T-helper 17 cell (primary cell): ENCODE measurements at places on chromosomes 5 and 9.

GRCh38 chr5:169429044-169429443 is 128.1 kb upstream of the SLIT3 start:
- no peak for DNase-seq

DNA sequence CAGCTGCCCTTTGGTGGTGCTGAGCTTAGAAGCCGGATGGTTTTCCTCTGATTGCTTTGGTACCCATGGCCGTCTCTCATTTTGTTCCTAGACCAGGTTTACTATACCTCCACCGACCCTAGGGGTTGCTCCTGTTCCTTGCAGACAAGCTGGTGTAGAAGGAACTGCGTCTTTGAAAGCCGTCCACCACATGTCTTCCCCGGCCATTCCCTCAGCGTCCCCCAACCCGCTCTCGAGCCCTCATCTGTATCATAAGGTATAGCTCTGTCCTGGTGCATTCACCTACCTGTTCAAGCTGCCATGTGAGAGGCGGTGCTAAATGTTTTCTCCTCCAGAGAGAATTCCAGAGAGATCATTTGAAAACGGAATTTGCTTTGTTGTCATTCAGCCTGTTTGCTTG is 39.5 kb downstream of the TENT4A start:
- DNase-seq = no peak

DNA sequence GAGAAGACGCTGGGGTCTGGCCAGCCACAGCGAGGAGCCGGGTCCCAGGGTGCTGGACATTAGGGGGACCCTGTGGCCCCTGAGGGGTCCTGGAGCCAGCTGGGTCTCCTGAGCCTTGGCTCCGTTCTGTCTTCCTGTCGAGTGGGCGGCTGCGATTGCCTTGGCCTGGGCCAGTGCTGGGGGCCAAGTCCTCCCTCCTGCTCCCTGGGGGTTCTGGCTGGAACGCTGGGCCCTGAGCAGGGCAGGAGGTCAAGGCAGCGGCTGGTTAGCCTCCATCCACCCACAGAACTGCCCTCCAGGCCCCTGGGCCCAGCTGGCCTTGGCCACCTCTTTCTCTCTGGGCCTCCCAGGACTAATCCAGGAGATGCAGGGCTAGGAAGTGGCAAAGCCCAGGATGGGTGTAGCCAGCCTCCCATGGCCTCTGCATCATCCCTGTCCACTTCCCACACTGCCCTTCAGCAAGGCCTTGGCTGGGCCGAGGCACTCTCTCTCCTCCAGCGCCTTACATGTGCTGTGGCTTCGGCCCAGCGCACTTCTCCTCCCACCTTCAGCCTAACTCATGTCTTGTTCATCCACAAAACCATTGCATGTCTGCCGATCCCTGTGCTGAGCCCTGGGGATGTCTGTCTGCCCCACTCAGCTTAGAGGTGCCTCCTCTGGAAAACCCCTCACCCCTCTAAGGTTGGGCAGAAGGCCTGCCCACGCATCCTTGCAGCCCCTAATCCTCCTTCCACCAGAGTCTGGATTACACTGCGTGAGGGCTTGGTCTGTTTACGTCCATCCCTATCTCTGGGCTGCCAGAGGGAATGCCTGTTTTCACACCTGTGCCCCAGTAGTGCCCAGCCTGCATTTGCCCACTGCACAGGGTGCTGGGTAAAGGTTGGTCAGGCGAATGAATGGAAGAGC is 5.0 kb downstream of the LAMC3 start:
- no peak for DNase-seq

GRCh38 chr5:157659868-157660660 is 7.8 kb upstream of the SOX30 start:
- DNase-seq = no peak

DNA sequence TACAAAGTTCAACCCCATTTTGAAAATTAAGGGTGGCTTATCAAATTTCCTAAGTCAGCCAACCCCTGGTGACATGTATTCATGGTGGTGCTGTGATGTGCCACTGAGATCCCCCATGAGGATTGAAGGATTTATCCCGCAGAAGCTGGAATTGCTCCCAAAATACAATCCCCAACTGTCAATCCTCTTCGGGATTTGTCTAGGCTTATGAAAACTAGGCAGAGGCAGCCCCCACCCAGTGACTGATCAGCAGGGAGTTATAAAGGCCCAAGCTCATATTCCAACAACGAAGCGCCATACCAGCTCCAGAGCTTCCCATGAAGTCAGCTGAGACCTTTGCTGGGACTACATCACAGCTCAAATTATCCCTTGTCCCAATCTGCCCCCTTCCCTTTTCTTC is 316.0 kb downstream of the ENC1 start:
- DNase-seq = no peak

DNA sequence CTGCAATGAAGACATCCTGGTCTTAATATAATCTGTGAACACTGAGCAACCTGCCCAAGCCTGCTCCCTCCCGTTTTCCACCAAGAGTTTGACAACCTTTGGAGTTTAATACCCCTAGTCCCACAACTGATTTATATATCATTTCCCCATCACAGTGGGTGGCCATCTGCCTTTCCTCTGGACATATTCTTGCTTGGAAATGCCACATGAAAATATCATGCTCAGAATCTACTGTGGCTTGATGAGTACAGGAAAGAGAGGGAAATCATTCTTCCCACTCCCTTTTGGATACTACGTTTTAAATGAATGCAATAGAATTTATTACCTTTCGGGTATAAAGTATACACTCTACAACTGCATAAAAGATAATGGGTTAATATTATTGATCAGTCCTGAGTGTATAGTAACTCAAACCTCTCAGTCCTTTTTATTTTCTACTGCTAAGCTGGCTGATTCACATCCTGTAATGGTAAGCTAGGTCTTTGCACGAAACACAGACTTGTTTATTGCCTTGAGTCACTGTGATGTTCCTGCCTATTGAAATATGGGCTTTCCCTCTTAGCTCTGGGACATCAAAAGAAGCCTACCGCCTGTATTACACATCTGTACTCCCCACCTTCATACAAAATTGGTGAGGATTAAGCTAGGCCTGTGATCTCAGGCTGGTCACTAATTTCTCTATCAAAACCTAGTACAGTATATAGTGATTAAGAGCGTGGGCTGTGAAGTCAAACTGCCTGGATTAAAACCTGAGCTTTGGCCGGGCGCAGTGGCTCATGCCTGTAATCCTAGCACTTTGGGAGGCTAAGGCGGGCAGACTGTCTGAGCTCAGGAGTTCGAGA is 67.6 kb upstream of the NR5A1 start:
- DNase-seq = no peak

GRCh38 chr9:98201102-98201501 is 8.7 kb upstream of the CORO2A start:
- DNase-seq = no peak

DNA sequence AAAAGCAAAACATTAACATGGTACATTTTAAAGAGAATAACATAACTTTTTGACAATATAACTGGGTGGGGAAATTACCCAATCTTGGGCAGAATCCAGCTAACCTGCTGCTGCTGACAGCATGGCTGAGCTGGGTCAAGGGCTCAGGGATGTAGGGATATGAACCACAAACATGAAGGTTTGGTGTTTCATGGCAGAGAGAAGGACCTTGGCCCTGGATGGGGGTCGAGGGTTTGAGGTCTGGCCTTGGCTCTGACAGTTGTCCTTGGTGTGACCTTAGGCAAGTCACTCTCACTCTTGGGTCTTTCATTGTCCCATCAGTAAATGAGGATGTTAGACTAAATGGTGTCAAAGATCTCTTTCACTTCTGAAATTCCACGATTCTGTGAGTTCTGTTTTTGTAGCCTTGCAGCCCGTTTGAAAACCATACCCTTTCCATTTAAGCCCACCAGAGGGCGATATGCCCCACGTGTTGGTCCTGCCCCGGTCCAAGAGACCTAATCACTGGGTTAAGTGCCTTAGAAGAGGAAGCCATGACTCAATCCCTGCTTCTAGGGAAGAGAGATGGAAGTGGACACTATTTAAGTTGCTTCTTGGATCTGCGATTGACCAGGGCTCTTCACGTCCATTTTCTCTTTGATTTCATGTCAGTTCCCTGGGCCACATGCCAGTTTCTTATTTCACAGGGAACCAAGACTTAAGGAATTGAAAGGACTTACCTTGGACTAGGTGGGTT is 56.8 kb upstream of the TEX48 start:
- DNase-seq = peak; percentile 39

- no peak for DNase-seq
These were observed 7.4 kb downstream of the B4GALT1 start for GRCh38 chr9:33159777-33160127.
